ENCODE measurements at places on chromosomes 6 and 20.

- no peak for DNase-seq
These were observed 44.2 kb upstream of the DEFB112 start for GRCh38 chr6:50093938-50094272.

GRCh38 chr6:11900662-11901598, 111.2 kb upstream of the HIVEP1 start:
- DNase-seq: no peak

DNA sequence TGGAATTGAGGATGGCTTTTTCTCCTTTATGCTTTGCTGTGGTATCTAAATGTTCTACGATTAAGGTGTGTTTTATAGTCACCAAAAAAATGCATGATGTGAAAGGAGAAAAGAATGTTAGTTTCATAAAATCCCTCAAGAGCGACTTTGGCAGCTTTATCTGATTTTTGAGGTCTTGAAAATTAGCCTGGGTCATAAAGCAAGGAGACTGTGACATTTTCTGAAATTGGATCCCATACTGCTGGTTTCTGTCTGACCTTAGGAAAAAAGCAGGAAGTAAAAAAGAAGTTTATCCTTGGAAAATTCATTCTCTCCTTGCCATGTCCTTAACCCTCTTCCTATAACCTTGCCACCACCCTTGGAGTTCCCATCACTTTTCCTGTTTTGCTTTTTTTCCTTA, 525.3 kb downstream of the CD83 start:
- no peak for DNase-seq

DNA sequence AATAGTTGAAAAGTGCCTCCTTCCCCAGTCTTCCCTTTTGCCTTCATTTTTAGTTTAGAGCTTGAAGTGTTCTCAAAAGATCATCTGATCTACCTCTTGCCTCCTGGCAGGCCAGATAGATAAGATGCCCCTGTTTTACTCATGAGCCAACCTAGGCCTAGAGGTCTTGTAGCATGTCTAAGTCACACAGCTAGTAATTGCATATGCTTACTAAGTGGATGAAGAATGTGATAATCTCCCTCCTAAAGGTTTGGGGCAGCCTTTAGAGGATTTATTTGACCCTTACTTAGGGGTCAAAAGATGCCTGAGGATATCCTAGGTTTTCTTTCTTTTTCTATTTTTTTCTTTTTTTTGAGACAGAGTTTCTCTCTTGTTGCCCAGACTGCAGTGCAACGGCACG, 2.1 kb downstream of the C6orf141 start:
- no peak for DNase-seq

- no peak for DNase-seq
These were observed 28.3 kb downstream of the PREX1 start for GRCh38 chr20:48799328-48800105.

DNA sequence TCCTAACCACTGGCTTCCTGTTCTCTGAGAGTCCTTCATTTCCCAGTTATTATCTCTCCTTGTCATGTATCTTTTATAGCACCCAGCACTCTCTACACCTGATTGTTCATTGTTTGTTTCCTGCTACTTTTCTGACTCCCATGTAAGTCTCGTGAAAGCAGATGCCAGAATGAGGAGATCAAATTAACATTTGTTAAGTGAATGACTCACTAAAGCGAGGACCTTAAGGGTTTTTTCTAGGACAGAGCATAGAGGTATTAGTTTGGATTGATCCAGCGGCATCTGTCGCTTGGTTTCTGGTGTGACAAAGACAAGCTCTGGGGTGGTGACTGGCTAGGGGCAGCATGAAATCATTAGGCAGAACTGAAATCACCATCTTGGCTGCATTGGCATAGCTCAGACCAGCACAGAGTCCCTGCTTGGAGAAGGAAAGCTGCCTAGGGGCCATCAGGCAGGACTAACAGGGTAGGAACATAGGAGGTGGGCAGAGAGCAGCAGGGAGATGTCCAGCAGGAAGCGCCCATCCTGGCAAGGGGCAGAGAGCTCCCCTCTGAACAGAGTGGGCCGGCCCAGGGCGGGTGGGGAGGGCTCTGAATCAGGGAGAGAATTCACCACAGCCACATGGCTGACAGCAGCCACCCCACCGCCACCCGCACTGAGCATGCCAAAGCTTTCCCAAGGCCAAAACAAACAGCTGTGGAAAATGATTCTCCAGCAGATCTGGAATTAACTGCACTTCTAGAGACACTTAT, 97.1 kb upstream of the CEP85L start:
- DNase-seq: no peak

DNA sequence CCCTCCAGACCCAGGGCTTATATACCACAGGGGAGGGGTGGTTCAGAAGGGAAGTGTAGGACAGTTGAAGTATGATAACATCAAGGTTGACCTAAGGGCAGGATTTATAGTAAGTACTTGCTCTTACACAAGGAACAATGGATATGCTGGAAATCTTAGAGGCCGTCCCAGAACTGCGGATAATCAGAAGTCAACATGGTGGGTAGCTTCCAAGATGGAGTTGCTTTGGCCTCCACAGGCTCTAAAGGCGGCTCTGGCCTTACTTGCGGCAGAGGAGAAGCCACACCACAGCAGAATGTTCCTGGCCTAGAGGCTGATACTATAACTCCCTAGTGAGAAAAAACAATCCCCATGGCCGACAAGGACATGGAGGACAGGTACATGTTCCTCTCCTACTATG, 344.7 kb downstream of the CDC5L start:
- no peak for DNase-seq

DNA sequence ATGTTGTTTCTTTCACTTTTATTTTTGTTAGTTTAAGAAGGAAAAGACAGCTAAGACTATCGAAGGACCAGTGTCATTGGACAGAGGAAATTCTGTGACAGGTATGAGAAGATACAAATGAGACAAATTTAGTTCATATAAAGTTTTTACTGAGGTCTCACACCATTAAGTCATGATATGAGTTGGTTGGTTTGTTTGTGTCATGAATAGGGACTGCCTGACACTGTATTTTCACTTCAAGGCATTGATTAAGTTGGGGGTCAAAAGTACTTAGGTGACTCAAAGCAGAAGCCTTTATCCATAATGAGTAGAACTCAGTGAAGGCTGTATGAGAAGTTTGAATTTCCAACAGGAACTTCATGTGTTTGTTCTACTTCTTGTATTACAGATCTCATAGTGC, 21.3 kb upstream of the HIVEP2 start:
- no peak for DNase-seq

- DNase-seq: no peak
These were observed 148.6 kb upstream of the ZFP64 start for GRCh38 chr20:52340036-52340634.

GRCh38 chr6:157670466-157671186, 152.4 kb upstream of the SNX9 start:
- DNase-seq: no peak

DNA sequence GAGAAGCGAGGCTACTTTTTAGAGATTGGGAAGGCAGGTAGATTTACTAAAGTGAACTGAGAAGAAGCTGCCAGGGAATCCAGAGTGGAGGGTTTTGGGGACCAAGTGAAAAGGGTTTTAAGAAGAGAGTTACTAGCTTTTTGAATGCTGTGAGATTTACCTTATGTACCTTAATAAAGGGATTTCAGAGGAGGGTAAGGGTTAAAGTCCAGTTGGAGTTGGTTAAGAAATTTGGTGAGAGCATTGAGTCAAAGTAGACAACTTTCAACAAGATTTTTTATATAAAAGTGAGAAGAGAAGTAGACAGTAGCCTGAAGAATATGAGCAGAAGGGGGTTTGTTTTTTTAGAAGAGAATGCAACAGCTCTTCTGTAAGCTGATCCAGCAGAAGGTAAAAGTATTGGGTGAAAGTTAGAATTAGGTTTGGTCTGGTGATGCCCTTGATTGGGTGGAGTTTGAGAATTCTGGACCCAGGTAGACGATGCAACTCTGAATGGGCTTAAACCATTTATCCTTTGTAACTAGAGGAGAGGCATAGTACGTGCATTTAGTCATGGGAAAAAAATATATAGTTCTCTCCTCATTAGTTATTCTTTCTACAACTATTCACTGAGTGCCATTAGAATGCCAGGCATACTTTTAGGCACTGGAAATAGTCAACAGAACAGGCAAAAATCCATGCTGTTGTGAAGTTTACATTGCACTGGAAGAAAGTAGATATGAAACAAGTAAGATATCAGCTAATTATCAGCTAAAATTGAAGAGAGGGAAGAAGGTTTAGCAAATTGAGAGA, 44.8 kb downstream of the ATRN start:
- DNase-seq: no peak
